ENCODE measurements at places on chromosomes 2 and 18.

- DNase-seq = peak; percentile 46
Measured at GRCh38 chr2:43877782-43878464, 39.2 kb downstream of the ABCG8 start.

- DNase-seq = no peak
Measured at GRCh38 chr2:234723400-234723799, 226.5 kb upstream of the ARL4C start.

DNA sequence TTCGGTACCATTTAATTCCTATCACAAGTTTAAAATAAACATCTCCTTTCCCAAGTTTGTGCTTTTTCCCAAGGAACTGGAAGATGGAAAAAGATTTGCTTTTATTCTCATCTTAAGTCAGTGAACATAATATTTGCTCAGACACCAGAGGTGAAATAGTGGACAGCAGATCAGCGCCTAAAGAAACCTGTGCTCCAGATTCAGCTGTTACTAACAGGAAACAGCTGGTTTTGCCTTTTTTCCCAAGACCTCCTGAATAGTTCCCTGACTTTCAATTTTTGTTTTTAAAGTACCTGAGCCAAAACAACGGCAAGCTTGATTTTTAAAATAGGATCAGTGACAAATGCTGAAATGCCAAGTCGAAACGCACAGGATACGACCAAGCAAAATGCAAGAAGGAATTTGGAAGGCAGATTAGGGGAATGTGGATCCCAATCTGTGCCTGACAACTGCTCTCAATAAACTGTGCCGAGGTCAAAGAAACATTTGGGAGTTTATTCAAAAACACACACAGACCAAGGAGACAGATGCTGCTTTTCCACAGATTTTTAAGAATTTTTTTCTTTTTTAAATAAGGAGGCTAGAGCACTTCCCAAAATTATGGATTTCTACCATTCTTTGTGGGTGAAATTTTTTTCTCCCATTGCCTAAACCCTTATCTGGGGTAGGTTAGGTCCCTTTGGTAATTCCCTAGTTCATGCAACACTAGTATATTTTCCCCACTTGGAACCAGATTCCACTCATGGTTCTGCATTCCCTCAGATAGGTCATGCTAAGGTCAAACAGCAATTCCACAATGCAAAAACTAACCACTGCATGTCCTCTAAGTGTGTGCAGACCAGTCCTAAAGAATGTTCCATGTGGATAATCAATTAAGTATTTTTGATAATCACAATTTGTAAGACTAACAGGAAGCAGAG lies 121.5 kb upstream of the PDE1A start:
- DNase-seq = peak; percentile 74

- no peak for DNase-seq
Measured at GRCh38 chr2:151995161-151995557, 103.7 kb downstream of the CACNB4 start.

DNA sequence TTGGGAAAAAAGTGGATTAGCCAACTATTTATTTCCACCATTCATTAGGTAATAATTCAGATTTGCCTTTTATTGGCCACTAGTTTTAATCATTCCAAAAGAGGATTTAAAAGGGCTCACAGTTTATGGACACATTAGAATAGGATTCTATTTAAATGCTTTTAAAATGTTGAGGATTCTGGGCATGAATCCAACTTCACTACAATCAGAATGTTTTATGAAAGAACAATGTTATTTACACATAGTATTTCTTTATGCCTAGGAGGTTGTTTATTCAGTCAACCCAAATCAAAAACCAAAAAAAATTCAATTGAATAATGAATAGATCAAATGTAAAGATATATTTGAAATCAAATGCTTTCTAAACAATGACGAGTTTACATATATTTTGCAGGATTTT lies 232.2 kb downstream of the GULP1 start:
- DNase-seq = no peak

GRCh38 chr2:102513355-102513939 lies 40.4 kb downstream of the SLC9A4 start:
- DNase-seq = no peak

GRCh38 chr2:138359532-138359931 lies 142.0 kb upstream of the SPOPL start:
- DNase-seq = peak; percentile 9

DNA sequence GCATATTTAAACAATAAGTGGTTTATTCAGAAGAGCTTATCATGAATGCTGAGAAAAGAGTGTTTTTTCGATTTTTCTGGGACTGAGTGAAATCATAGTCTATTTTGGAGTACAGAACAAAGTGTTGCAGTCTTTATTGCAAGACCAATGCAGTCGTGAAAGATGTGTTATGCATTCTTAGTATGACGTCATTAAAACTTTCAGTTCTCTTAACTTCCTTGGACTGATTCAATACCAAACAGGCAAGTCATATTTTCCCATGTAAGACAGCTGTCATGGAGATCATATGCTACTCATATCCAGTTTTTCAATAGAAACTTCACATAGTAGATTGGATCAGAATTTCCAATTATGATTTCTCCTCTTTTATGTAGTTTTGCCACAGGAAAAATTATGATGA lies 92.6 kb downstream of the RIT2 start:
- DNase-seq = no peak

- no peak for DNase-seq
Measured at GRCh38 chr2:216534809-216535208, 36.2 kb downstream of the RPL37A start.

Data from amniotic epithelial cell (primary cell).